ENCODE measurements at places on chromosomes 5 and 9. TPM values are rescaled to one million over a fixed set of nuclear protein-coding genes. Genes with fewer than 3 reads are reported as not detected.

GLRA1 gene
- not detected for total RNA-seq

SLC28A3 gene
- not detected for total RNA-seq

PCDHA11 gene
- total RNA-seq, result 0.85 TPM

CMBL gene
- total RNA-seq, result 11.2 TPM

Measured in prostate gland (tissue), 2 donors.